ENCODE measurements at places on chromosomes 1 and 21.

GRCh38 chr1:36938819-36939218, 95.5 kb downstream of the GRIK3 start:
- no peak for DNase-seq

DNA sequence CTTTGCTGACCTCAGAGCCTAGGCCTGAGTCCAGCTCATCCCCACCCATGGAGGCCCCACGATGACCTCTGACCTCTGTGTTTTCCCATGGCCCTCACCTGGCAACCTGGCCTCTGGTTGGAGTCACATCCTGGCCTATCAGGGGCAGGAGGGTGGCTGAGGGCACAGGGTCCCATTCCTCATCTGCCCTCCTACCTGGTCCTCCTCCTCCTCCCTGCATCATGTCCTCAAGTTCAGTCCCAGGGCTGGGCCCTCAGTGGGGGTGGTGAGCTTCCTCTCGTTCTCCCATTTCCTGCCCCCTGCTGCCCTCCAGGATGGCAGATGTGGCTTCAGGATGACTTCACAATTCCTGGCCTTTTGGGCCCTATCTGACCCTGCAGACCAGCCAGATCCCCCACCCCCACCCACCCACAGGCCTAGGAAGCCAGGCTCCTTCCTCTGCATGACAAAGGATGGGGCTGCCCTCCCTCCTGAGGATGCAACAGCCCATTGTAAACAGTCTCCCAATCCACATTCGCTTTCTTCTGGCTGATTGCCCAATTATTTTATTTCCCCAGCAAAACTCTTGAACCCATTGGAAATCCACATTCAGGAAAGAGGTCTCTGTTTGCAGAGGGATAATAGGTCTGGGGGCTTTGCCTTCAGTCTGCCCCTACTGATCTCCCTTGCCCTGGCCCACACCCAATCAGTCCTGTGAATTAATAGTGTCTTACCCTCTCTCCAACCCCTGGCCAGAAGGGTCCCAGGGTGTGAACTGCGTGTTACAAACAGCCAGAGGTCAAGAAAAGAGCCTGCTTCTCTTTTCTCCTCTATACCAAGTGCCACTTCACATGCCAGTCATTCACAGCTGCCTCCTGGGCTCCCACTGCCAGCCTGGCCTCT, 10.3 kb upstream of the LEFTY1 start:
- no peak for DNase-seq

GRCh38 chr1:35706846-35707600, 11.7 kb downstream of the C1orf216 start:
- no peak for DNase-seq

- DNase-seq: no peak
Observed at GRCh38 chr1:227718932-227719331, 16.2 kb downstream of the JMJD4 start.

GRCh38 chr1:60034999-60035398, 38.6 kb downstream of the C1orf87 start:
- no peak for DNase-seq

DNA sequence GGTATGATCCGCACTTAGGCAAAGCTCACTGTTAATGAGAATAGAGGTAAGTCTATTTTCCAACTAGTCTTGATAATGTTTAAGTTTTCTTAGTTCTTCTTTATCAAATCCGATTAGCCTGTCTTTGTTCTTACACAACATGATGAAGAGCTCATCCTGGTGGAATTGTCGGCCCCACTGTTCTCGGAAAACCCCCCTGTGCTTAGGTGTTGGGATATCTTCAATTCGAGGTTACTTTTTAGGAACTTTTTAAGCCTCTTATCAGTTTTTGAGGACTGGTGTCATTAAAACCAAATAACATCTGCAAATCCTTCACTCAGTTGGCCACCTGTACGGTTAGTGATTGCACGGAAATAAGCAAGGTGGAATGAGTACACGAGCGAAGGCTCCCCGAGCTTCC, 60.7 kb upstream of the KIF26B start:
- no peak for DNase-seq

Data from Ammon's horn (tissue), 1 donor.